ENCODE measurements at places on chromosomes 1 and 21.

DNA sequence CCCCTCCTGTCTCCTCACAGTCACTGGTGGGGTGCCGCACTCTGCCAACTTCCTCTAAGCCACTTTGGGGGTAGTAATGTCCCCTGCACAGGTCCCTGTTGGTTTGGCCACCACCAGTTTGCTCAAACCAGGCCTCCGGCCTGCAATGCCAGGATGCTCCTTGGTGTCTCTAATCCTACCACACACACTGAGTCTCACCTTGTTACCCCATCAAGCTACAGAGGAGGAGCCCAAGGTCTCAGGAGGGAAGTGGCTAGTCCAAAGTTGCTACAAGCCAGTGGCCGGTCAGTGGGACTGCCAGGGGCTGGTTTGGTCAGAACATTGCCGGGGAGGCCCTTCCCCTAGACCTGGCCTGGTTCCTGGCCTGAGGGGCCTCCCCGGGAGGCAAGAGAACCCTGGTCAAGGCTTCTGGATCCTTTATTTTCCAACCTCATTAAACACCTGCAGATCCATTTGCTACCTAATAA is 21.5 kb upstream of the LRP8 start:
- no peak for DNase-seq

DNA sequence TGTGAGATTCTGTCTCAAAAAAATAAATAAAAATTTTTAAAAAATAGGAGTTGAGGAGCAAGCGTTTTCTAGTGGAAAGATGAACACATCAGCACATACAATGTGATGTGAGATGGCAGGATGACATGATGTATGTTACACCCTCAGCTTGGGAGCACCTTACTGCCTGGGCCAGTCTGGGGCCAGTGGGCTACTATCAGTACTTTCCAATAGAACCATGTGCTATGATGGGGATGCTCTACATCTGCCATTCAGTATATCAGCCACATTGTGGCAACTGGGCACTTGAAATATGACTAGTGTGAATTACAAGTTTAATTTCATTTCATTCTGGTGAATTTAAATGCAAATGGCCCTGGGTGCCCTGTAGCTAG is 156.0 kb downstream of the PGBD5 start:
- no peak for DNase-seq

DNA sequence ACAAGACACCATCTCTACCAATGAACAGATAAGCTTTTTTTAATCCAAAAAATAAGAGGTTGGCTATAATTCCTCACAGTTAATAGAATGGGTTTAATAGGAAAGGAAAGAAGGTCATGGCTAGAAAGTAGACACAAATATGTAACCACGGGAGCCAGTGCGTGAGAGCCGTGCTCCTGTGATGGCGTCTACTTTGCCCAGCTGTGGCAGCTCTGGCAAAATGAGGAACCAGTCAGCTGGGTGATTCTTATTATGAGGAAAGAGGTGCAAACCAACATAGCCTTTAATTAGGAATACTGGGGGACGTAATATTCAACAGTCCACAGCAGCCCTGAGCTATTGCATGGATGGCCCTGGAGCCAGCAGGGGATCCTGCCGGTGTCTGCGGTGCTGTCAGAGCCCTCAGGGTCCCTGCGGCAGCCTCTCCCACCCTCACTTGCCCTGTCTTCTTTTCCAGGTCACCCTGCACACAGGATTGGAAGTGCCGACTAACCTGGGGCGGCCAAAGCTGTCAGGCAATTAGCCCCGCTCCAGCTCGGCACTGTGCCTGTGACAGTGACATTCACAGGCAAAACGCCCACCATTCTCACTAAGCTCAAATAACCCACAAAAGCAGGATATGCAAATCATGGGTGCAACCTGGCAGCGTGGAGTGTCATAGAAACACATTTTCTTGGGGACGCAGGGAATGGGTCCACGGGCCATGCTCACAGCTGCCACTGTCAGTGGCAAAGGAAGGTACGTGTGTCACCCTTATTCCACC is 25.9 kb upstream of the GNPAT start:
- no peak for DNase-seq

DNA sequence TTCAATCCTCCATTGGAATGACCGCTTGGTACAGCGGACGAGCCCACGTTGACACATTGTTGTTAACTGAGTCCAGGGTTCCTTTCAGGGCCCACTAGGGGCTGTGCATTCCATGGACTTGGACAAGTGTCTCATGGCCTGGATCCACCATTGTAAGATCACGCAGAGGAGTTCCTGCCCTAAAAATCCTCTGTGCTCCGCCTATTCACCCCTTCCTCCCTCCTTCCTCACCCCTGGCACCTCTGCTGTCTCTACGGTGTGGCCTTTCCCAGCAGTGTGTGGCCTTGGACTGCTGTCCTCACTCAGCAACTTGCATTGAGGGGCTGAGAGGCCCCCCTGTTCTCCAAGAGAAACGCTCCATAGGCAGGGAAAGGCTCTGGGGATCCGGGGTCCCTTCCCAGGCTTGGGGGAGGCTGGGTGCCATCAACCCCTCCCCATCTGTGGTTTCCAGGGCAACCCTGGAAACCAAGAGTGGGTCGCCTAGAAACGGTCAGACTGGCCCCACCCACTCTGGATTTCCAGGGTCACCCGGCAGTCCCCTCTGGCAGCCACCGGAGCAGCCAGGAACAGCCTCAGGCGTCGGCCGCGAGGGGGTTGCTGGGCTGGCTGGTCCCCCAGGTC is 50.9 kb downstream of the MEGF6 start:
- DNase-seq = no peak

- no peak for DNase-seq
Measured at GRCh38 chr1:31521761-31522555, 54.4 kb upstream of the TINAGL1 start.

DNA sequence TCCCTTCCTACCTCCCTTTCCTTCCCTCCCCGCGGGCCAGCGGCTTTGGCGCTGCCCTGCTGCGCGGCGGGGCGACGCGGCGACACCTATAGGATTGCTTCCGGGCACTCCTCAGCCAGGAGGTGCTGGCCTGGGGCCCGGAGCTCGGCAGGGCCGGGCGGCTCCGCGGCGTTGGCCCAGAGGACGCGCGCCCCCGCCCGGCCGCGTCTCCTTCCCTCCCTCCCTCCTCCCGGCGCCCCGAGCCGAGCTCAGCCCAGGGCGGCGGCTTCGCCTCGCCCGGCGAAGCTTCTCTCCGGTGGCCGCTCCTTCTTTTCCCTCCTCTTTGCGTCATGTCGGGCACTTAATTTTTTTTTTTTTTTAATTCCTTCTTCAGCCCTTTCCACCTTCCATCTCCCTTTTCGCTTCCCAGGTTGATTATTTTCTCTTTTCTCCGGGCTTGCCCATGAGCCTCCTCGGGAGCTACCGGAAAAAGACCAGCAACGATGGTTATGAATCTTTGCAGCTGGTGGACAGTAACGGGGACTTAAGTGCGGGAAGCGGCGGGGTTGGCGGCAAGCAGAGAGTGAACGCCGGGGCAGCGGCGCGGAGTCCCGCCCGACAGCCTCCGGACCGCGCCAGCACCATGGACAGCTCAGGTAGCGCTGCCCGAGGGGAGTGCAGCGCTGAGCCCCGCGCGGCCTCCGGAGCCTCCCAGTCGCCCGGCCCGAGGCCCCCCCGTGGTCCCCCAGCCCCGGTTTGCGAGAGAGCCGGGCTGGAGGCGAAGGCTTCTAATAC is at the start of gene DNAJC6:
TSS of gene DNAJC6 (plus strand) at position 240 of the 774 bp plus-strand sequence. CDS start at position 443, 203 bp downstream.
- peak; percentile 48 for DNase-seq

- DNase-seq = no peak
Measured at GRCh38 chr1:109654519-109654918, 1.4 kb upstream of the GSTM4 start.

DNA sequence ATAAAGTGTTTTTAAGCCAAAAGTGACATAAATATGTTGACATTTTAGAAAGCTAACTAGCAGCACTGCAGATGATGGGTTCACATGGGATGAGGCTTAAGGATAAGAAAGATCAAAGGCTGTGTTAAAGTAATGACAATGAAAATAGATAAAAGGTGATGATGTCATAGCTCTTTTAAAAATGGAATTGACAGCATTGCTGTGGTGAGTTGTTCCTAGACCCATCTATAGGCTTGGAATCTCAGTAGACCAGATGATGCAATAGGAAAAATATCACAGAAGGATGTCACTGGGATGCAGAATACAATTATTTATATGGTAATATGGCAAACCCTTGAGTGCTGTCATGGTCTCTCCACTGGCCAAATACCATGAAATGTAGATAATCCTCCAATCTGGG is 286.0 kb downstream of the PLA2G4A start:
- DNase-seq = no peak

GRCh38 chr1:2152954-2153353 is 41.6 kb downstream of the FAAP20 start:
- peak; percentile 47 for DNase-seq

- no peak for DNase-seq
Measured at GRCh38 chr1:231193710-231194340, 32.0 kb downstream of the TRIM67 start.

GRCh38 chr1:173415490-173415889 is 61.6 kb upstream of the PRDX6 start:
- DNase-seq = no peak

DNA sequence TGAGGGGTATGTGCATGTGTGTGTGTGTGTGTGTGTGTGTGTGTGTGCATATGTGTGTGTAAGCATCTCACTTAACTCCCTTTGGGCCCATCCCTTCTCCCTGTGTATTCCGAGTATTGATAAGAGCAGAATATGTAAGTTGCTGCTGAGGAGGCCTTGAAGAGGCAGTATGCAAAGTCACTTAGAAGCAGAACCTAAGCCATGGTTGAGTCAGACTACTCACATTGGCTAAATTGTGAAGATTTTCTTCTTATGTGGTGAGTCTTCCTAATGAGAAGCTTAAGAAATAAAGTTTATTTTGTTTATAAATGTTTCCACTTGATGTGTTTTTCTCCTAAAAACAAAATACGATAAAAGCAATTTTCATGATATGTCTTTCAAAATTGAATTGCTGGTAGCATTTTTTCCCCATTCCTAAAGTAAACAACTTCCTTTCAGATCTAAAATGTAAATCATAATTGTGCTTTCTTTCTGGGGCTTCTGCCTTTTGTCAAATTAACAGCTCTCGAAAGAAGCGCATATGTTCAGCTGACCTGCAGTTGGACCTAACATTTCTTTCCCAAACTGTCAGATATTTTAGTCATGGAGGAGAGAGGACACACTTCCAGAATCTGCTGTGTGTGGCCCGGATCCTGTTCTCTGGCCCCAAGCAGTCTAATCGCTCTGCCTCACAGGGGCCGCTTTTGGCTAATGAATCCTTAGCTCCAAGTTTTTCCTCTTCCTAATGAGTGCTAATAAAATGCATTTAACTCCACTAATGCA is 284.0 kb downstream of the DUSP10 start:
- no peak for DNase-seq

- DNase-seq = no peak
Measured at GRCh38 chr1:3356827-3357460, 97.5 kb upstream of the ARHGEF16 start.

GRCh38 chr1:7089497-7089896 is 304.2 kb downstream of the CAMTA1 start:
- no peak for DNase-seq

DNA sequence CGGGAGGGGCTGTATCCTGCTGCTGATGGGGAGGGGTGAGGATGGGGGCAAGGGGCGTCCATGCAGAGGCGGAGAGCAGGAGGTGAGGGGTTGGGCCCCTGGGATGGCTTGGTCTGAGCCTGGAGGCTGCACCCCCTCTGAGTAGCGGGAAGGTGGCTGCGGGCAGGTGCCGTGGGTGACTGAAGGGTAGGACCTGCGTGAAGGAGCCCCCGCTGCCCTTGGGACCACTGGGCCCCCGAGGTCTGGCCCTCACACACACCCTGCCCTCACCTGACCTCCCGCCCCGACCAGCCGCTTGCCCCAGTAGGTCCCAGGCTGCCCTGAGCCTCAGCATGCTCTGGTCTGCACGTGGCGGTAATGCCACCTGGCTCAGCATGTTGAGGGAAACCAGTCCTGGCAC is 12.8 kb upstream of the SKI start:
- no peak for DNase-seq

GRCh38 chr1:50967416-50968157 is 2.5 kb upstream of the CDKN2C start:
- no peak for DNase-seq

GRCh38 chr1:219990782-219991510 is 55.4 kb downstream of the EPRS1 start:
- DNase-seq = no peak

DNA sequence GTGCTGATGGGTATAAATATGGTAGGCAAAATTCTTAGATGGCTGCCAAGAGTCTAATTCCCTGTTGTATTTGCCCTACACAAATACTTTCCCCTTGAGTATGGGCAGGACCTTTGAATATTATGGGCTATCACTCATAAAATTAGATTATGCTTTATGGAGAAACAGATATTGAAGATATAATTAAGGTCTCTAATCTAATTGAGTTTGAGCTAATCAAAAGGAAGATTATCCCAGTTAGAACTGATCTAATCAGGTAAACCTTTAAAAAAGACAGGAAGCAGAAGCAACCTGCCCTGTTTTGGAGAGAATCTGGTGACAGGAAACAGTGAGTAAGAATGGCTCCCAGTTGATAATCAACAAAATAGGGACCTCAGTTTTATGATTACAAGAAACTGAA is 609.0 kb upstream of the PRMT6 start:
- DNase-seq = no peak

DNA sequence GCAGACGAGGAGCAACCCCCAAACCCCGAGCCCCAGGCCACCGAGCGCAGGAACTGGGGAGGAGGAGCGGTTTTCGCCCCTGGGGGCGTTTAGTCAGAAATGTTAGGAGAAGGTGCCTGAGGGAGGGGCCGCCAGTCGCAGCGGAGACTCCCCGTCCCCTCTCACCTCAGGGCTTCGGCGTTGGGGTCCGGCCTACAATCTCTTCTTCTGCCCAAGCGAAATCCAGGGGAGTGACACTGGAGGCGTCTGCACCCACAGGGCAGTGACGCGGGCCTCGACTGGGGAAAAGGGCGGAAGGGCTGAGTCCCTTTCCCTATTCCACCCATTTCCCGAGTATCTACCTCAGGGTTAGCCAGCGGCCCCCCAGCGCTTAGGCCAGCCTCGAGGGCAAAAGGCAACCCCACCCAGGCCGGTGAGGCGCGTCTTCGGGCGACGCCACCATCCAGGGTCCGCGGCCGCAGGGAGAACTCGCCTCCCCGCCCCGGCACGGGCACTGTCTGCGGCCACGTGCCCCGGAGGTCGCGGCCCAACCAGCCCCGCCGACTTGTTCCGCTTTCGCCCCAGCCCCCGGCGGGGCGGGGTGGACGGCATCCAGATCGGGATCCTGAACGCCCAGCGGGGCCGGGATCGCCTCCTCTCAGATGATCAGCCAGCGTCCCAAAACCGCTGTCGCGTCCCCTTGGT is 118.7 kb upstream of the BARHL2 start:
- no peak for DNase-seq

- no peak for DNase-seq
Measured at GRCh38 chr1:232744847-232745246, 60.4 kb upstream of the MAP10 start.

- peak; percentile 51 for DNase-seq
Measured at GRCh38 chr1:43530483-43531106, at the start of gene PTPRF. PTPRF (plus strand) TSS chr1:43530883; CDS start chr1:43545076, 14,193 bp downstream.

DNA sequence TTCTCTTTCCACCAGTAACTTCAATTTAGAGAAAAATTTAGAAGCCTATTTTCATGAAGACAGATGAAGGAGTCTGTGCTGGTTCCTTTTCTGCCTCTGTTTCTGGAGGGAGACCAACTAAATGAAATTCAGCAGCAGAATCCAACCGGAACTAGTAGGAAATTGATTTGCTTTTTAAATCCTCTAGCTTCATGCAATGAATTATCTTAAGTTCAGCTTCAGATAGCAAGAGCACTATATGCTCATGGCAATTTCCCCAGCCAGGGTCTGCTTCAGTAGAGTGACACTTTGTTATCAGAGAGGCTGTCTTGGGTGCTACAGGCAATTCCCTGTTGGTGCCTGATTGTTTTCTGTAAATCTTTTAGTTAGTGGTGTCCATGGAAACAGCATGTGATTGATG is 189.7 kb downstream of the SLC35F3 start:
- no peak for DNase-seq

- DNase-seq = no peak
Measured at GRCh38 chr1:221089273-221089672, 210.0 kb downstream of the HLX start.

Measured in activated T-cell treated with anti-CD3 and anti-CD28 coated beads, Interleukin-2, amount 50 U/mL, for 1 hour (primary cell).